Left renal cortex interstitium (tissue), 4 donors: ENCODE measurements at places on chromosomes 3 and 15.

GRCh38 chr3:63043631-63044030 is 168.4 kb upstream of the CADPS start:
- DNase-seq = no peak

DNA sequence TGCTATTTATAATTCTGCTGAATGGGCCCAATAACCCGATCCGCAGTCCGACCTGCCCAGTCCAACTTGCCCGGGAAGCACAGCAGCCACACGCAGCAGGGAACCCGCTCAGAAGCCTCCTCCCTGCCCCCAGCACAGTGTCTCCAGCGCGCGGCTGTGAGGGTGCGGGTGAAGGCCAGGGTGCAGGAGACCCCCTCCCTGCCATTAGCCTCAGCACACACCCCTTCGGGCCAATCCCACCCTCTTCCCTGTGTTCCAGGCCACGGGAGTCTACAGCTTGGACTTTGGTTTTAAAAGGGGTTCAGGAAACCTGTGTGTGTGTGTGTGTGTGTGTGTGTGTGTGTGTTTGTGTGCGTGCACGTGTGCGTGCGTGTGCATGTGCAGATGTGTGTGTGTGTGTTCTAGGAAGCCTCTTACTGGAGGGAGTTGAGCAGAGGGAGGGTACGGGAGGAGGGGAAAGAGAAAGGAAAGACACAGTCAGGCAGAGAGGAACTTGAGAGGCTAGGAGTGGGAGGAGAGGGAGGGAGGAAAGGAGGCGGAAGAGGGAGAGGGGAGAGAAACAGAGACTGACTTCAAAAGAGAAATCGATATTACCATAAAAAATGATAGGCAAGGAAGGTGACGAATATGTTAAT is 34.2 kb downstream of the ATP2B2 start:
- DNase-seq = no peak

DNA sequence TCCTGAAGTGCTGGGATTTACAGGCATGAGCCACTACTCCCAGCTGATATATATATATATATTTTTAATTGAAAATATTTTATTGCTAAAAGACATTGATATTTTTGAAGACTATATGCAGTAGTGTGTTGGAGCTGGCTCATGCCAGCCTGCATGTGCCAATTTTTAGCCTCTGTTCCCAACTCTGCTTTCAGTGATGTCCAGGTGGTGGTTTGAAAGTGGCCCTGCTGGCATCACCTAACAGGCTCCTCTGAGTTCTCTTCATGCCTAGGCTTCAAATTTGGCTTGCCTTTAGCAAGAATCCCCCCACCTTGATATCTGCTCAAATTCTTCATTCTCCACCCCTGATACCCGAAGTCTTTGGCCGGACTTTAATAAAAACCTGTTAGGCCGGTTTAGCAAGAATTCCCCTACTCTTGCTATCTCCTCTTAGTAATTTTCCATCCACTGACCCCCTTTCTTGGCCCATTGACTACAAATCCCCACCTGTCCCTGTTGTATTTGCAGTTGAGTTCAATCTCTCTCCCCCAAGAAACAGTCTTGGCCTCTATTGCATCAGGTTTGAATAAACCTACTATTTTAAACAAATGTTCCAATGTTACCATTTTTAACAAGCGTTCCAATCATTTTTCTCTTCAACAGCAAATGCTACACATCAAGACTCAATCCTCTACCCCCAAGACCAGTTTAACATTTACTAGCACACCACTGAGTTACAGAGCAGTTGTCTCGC is 23.9 kb upstream of the CTSH start:
- DNase-seq = no peak

- no peak for DNase-seq
Observed at GRCh38 chr3:31840252-31840651, 140.8 kb downstream of the OSBPL10 start.

DNA sequence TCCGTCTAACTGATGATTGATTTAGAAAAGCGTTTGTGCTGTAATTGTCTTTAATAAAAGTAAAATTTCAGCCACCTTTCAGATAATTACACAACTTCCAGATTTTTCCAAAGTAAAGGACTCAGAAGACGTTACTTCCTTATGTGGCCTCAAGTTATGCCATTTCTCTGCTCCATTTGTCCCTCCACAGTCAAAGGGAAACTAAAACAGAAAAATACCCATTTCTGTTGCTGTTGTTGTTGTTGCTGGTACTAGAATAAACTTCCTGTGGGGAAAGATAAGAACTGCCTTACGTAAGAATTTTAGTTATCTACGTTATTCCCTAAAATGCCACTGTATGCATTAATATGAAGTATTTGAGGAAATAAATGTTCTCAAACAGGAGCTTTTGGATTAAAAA is 153.9 kb downstream of the P3H2 start:
- DNase-seq = no peak

DNA sequence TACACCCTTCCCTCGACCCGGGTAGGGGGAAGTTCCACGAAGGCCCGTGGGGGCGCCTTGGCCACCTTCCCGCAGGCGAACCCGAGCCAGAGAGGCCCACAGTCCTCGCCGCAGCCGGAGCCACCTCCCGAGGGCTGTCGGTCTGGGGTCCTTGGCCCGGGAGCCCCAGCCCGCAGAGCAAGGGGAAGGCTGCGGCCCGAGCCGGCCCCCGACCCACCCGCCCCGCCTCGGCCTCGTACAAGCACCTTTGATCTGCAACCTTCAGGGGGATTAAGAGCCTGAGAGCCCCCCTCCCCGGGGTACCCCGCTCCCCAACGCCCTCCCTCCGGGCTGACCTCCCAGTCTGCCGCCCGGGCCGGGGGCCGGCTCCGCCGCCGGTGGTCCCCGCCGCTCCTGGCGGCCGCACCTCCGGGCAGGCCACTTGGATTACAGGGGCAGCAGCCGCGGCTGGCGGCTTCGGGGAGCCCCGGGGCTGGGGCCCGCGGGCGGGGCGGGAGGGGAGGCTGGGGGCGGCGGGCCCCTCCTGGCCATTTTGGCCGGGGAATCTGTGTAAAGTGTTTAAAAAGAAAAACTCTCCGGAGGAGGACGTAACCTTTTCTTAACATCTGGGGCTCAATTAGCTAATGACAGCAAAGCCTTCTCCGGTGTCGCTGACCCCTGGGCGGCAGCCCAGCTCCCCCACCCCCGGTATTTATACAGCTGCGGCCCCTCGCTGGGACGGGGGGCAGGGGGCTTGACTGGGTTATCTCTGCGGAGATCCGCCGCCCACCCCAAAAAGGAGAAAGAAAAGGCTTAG is 40.2 kb downstream of the EPHB3 start:
- DNase-seq = no peak
